ENCODE measurements at places on chromosomes 16 and 17.

DNA sequence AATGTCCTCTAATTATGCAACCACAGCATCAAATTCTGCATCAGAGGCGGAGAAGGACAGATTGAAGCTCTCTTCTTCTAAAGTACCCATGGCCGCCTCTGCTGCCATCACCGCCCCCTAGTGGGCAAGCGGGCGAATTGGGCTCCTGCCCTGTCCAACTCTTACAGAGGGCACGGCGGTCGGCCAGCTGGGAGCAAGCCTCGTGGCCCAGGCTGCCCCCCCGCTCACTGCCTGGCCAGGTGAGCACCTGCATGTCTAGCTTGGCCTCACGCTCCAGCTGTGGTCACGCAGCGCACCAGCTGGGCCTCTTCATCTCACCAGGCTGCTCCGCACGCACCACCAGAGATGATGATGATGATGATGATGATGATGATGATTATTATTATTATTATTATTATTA is 146.1 kb upstream of the TOM1L1 start:
- peak; percentile 21 for DNase-seq

GRCh38 chr17:16282522-16282921 is 65.5 kb downstream of the PIGL start:
- no peak for DNase-seq

DNA sequence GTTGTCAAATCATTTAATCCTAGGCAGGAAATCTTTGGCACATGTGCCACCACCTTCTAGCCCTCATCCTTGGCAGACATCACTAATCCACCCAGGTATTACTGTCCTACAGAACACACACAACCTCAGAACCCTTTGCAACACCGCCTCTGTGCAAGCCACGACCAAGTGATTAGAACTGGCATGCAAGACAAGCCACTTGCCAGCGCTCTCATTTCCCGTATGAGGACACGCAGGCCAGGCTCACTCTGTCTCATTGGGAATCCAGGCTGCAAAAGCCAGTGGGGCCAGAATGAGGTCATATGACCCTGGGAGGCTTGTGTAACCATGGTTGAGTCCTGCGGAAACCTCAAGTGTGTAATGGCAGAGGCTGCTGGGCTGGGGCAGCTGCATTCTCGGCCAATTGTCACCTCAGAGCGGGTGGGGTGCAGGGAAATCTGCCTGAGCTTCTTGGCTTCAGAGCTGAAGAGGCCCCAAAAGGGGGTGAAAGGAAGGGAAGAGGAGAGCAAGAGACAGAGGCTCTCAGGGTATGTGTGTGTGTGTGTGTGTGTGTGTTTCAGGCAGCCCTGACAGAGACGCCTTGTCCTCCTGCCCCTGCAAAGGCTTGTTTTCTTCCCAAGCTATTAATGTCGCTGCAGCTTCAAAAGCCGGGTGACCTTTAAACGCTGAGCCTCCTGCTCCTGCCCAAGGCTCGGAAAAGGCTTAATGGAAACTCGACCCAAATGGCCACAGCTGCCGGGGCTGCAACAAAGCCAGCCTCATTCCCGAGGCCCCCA is 43.2 kb upstream of the MRPS23 start:
- DNase-seq = no peak

DNA sequence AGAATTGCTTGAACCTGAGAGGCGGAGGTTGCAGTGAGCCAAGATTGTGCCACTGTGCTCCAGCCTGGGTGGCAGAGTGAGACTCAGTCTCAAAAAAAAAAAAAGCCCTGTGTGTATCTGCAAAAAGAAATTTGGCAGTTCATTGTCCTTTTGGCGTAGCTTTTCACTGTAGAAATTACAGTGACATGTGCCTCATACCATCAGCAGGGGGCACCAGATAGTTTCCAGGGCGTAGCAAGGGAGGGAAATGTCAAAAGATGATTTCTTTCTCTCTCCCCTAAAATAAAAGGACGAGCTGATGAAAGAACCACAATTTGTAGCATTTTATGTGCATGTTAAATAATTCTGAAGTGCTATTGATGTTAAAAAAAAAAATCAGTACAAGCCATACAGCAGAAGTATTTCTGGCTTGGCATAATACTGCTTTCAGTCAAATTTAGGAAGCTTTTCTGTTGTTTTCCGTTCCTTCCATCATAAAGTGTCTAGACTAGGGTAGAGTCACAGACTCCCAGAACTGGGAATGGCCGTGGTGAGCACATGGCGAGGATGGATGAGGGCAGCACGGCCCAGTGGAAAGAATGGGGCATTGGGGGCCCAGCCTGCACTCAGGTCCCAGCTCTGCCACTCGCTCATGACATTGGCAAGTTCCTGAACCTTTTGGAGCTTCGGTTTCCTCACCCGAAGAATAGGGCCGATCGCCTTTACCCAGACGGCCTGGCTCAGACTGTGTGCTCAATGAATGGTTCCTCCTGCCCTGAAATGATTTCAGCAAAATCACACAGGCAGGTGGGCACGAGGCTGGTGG is 59.8 kb upstream of the RPH3AL start:
- DNase-seq = peak; percentile 81

DNA sequence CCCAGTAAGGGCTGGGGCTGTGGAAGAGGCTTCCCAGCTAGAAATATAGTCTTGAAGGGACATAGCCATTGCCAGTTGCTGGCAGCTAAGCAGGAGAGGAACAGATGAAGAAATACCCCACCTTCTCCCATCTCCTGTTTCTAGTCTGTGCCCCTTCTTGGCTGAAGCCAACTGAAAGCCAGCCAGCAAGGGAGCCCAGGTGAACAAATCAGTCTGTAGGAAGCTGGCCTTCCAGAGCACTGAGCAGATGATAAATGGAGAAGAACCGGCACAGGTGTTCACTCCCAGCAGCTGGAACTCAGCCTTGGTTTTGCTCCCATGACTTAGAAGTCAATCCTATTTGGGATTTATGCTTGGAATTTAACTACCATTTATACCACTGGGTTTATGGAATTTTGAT is 69.2 kb upstream of the DHX40 start:
- no peak for DNase-seq

- no peak for DNase-seq
These were observed 253.0 kb downstream of the HS3ST3B1 start for GRCh38 chr17:14553847-14554246.

DNA sequence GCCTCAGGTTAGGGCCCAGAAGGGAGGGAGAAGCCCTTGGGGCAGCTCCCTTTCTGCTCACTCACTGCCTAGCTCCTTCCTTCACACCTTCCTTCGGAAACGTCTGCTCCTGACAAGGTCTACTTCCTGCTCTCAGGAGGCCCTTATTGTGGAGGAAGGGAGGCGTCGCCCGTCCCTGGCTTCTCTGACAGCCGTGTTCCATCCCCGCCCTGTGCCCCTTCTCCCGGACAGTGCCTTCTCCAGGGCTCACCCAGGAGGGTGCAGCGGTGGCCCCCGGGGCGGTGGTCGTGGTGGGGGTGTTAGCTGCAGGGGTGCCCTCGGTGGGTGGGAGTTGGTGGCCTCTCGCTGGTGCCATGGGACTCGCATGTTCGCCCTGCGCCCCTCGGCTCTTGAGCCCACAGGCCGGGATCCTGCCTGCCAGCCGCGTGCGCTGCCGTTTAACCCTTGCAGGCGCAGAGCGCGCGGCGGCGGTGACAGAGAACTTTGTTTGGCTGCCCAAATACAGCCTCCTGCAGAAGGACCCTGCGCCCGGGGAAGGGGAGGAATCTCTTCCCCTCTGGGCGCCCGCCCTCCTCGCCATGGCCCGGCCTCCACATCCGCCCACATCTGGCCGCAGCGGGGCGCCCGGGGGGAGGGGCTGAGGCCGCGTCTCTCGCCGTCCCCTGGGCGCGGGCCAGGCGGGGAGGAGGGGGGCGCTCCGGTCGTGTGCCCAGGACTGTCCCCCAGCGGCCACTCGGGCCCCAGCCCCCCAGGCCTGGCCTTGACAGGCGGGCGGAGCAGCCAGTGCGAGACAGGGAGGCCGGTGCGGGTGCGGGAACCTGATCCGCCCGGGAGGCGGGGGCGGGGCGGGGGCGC is 231.9 kb downstream of the SEC14L1 start:
- peak; percentile 64 for DNase-seq

DNA sequence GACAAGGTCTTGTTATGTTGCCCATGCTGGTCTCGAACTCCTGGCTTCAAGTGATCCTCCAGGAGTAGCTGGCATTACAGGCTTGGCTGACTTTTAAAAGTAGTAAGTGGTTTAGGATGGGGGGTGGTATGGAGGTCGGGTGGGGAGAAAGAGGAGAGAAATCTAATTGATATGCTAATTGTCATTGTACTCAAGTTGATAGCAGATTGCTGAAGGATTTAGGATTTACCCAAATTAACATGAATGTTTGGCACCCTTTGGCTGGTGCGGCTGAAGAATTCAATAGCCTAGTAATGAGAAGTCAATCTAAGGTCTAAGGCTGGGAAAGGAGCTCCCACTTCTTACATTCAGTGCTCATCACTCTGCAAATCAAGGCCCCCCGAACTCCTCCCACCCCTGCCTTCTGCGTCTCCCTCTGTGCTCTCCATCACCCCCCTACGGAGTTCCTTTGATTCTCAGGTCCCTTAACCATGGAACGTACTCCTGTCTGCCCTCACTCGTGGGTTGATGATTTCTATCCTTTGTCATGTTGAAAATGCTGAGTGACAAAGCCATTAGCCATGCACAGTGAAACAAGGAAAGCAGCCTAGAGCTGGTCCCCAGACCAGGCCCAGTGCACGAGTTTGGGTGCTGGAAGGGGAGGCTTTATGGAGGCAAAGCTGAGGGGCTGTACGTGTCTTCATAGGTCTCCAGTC is 17.3 kb downstream of the CDH13 start:
- DNase-seq = no peak

DNA sequence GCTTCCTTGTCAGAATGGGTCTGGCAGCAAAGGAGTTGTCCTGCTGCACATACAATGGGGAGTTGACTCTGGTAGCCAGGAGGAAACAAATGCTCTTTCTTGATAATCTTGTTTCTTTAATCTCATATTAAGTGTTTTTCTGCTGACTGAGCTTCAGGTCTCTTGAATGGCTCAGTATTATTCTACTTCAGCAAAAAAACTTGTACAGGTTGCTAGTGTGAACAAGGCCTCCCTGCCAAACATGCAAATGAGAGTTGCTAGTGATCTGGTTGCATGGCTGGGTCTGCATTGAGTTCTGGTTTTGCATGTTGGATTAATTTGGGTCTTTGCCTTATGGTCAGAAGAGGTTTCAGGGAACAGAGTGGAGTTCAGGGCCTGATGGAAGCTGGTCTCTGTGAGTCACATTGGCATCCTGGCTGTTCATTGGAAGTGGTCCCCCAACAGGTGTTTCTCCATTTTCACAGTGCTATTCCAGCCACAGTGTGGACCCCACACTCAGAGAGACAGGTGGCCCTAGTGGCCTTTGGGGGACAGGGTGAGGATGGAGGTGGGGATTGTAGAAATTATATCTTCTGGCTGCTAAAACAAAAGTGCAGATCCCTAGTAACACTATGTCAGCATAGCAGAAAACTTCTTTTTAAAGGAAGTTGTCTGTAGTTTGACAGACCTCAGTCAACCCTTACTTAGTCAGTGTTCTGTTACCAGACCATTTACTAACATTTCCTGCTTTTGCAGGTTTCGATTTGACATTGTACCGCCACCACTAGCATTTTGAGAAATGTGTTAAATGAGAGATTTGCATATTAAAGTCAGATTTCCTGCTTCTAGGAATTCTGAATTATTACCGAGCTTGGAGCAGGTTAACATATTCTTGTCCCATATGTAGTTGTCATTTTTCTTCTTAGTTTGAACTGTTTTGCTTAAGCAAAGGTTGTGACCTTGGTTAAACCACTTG is 47.1 kb downstream of the EPN2 start:
- no peak for DNase-seq

DNA sequence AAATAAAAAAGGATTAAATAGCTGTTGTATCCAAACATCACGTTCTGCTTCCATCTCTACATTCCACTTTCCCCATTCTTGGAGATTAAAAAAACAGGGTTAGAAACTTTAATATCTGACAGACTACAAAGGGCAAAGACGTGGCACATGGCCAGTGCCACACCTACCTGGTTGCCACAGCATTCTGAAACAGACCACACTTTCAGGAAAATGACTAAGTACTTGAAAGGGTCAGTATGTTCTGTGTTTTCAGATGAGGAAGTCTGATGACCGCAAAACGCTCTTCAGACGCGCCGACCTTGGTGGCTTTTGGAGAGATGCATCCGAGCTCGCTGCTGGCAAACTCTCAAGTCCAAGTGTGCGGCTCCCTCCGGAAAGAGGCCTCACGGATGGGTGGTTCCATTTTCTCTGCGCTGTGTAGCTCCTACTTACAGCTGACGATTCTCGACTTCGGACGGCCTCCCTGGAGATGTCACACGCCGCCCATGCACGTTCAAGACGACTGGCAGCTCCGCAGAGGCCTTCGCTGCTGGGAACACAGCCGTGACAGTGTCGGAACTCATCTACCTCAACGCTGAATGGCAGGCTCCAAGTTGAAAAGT is 15.5 kb downstream of the MAP1LC3B start:
- DNase-seq = no peak

DNA sequence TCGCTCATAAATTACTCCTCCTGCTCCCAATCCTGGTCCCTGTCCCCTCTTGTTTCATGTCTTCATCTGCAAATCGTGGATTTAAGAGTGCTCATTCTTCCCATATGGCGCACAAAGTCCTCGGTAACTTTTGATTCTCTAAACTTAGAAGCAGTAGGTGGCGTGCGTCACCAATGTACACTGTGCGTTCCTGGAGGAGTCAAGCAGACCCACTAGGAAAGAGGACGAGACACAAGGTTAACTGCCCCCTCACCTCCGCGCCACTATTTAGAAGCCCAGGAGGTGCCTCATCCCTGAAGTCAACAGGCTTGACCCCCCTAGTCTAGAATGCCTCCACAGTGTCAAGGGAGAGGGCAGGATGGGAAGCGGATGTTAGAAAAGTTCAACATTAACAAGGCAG is 2.9 kb downstream of the SLC13A5 start:
- no peak for DNase-seq

DNA sequence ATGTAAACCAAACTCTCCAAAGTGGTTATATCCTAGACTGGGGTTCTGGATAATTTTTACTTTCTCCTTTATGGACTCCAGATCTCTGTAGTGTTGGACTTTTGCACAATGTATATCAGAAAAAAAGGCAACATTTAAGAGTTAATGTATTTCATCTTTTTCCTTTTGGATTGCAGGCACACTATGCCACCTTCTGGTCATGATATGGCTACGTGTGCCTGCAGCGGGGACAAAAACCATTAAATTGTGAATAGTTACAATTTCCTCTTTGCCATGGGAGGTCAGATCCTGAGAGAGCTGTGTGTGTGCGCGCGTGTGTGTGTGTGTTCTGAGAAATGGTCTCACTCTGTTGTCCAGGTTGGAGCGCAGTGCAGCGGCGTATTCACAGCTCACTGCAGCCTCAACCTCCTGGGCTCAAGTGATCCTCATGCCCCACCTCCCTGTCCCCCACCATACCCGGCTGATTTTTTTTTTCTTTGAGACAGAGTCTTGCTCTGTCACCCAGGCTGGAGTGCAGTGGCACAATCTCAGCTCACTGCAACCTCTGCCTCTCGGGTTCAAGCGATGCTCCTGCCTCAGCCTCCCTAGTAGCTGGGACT is 4.3 kb upstream of the SGF29 start:
- peak; percentile 30 for DNase-seq

GRCh38 chr17:12853921-12854320 is 64.6 kb downstream of the ARHGAP44 start:
- no peak for DNase-seq

DNA sequence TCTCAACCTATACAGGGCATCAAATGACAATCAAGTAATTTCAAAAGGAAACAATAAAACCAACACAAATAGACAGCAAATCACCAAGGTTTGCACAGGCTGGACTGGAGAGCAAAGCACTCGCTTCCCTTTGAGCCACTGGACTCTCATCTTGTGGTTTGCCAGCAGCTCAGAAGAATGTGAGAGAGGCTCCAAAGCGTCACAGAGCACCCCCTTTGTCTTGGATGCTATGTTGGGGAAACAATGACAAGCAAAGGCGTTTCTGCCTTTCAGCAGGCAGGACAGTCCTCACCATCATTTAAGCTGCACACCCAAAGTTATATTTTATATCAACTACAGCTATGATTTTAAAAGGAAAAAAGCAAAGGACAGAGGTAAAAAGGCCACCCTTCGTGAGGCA is 13.2 kb downstream of the SLC6A4 start:
- no peak for DNase-seq

All from Jurkat, Clone E6-1 (cell line).